ENCODE measurements at places on chromosomes 11 and 22.
A peak's percentile ranks its signal among the peaks of the same experiment; 100 is the strongest.

GRCh38 chr22:17942721-17943120, 81.6 kb downstream of the MICAL3 start:
- no peak for DNase-seq

GRCh38 chr22:19509191-19509590, 15.0 kb downstream of the CLDN5 start:
- DNase-seq: no peak

- no peak for DNase-seq
Observed at GRCh38 chr11:35787626-35788025, 125.1 kb downstream of the TRIM44 start.

DNA sequence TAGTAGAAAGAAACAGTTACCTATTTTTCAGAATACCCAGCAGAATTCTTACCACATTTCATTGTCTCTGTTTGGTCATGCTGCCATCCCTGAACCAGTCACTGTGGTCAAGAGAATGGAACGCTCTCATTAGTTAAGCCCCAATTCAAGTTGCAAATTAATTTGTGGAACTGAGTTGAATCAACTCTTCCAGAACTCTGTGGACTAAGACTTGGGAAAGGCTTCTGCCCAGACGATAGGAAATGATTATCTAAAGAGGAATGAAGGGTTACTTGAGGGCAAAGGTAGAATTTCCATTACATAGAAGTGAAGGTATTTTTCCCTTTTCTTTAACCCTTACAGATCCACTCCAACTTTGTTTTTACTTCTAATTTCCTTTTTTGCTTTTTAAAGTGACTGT, 286.4 kb downstream of the DYNC2H1 start:
- peak; percentile 5 for DNase-seq

DNA sequence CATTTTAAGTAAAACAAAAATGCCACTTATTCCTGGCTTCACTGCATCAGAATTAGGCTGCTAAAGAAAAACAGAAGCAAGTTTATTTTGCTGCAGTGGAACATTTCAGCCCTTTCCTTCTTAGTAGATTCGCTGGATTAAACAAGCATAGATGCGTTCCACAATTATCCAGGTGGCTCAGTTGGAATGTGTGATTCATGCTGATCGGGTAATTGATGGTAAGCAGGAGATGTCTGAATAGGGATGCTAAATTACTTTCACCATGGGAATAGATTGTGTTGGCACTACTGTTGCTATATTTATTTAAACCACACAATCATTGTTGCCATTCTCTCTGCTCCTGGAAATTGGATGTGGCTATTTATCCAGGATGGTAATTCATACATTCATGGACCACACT, 440.1 kb upstream of the DDI1 start:
- DNase-seq: no peak

GRCh38 chr11:70877151-70877550, 375.2 kb downstream of the SHANK2 start:
- DNase-seq: no peak

DNA sequence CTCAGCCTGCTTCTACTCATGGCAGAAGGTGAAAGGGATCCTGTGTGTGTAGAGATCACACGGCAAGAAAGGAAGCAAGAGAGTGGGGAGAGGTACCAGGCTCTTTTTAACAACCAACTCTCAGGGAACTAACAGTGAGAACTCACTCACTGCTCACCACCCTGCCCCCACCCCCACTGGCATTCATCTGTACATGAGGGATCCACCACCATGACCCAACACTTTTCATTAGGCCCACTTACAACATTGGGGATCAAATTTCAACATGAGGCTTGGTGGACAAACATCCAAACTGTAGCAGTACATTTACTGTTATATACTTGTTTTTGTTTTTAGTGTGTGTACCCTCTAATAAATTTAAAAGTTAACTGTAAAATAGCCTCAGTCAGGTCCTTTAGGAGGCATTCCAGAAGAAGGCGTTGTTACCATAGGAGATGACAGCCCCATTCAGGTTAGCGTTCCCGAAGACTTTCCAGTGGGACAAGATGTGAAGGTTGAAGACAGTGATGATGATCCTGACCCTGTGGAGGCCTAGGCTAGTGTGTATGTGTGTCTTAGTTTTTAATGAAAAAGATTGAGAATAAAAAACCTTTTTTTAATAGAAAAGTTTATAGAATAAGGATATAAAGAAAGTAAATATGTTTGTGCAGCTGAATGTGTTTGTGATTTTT, 11.3 kb downstream of the CUL5 start:
- no peak for DNase-seq

- DNase-seq: no peak
Observed at GRCh38 chr11:106642331-106642730, 375.9 kb downstream of the GUCY1A2 start.
